ENCODE measurements at places on chromosomes 12 and 14.

- DNase-seq: no peak
Observed at GRCh38 chr12:13780453-13780852, 200.9 kb downstream of the GRIN2B start.

GRCh38 chr14:61003571-61003970, 22.5 kb downstream of the SLC38A6 start:
- DNase-seq: no peak

DNA sequence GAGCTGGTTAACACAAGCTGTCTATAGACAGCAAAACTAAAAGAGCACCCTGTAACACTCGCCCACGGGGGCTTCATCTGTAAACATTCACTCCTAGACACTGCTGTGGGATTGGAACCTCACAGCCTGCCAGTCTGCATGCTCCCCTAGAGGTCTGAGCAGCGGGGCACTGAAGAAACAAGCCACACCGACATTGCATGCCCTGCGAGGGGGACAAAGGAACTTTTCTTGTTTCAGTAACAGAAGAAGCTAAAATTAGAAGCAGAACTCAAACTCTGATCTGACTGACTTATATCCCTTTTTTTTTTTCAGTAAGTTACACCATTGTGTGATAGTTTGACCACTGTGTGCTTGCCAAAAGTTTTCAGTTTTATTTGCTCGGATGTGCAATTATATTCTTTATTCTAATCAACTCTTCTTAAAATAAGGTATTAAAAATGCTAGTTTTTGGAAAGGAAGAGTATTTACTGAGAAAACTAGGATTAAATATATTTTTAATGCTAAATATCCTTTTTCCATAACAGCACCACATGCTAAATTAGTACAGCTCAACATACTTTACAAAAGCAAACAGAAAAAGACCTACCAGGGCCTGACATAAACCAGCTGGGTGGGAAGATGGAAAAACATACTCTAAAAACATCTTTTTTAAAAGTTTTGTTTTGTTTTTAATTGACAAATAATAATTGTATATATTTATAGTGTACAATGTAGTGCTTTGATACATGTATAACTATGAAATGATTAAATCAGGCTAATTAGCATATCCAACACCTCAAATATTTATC, 100.2 kb downstream of the EPS8 start:
- no peak for DNase-seq

DNA sequence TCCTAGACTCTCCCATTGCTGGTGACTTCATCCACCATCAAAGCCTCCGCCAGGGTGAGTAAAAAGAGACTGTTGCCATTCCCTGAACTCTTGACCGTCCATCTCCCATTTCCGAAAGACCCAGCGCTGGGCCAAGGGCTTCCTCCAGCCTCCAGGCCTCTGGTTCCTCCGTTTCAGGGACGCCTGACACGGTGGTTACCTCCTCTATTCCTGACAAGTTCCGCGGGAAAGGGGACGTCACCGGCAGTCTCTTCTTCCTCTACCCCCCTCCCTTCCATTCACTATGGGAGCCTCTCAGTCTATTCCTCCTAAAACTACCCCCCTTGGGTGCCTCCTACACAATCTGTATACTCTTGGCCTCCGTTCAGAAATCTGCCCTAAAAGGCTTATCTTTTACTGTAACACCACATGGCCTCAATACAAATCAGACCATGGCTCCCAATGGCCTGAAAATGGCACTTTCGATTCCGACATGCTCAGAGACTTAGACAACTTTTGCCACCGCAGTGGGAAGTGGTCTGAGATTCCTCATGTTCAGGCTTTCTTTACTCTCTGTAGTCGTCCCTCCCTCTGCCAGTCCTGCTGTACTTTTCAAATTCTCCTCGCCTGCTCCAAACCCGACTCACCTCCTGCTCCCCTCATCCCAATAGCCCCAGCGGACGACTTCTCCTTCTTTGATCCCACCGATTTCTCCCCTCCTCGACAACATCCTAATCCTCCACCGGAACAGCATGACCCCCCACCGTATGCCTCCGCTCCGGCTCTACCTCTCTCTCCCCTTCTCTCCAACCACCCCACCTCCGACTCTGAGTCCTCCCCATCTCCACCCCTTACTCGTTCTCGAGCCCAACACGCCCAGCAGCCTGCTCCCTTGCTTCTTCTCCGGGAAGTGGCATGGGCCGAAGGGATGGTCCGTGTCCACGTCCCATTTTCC, 70.4 kb downstream of the MOK start:
- no peak for DNase-seq
